NCI-H187 (cell line): ENCODE measurements at places on chromosomes 6 and 20.

GRCh38 chr20:22823119-22823518, 212.0 kb upstream of the SSTR4 start:
- no peak for DNase-seq

DNA sequence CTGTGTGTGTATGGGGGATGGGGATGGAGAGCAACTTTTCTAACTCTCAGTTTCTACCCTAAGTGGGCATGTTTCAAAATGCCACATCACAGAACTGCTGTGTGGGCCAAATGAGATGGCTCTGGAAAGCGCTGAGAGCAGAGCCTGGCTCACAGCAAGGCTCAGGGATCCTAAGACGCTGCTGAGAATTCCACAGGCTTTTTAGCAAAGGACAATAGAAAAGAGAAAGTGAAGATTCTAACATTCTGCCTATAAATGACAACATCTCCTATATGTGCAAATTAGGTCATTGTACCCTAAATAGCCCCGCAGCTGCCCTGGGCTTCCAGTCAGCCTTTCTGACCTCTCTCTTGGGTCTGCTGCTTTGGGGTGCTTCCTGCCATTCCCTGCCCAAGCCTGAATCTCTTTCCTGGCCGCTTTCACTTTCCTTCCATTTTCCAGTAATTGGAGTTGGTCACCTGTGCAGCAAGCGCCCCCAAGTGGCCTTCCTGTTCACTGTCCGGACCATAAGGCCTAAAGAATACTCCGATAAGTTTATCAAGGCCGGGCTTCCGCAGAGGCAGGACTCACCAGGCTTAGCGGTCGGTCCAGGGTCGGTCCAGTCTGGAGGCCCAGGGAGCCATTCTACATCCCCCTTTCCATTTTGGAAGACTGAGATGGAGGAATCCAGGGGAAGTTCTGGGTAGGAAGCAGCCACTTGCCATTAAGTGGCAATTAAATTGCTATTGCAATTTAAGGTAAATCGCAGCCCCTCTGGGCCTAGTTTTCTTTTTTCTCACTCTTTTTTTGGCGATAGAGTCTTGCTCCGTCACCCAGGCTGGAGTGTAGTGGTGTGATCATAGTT, 6.7 kb upstream of the DDR1 start:
- DNase-seq = peak; percentile 44

DNA sequence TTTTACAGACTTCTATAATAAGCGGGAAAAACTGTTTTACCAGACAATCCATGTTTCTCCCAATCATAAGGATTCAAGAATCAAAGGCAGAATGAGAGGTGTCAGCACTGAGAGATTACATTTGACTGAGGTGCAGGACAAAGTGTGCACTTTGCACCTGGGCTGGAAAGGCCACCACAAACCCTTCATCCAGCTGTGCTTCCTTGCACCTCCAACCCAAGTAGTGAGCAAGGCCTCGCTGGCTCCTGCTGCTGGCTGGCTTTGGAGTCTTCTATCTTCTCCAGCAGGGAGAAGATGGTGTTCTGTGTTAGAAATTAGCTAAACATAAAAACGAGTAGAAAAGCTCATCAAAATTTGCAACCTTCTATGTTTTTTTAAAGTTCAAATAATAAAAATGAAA, 77.7 kb downstream of the CHD6 start:
- no peak for DNase-seq

GRCh38 chr20:11158146-11158545, 484.3 kb upstream of the JAG1 start:
- no peak for DNase-seq

DNA sequence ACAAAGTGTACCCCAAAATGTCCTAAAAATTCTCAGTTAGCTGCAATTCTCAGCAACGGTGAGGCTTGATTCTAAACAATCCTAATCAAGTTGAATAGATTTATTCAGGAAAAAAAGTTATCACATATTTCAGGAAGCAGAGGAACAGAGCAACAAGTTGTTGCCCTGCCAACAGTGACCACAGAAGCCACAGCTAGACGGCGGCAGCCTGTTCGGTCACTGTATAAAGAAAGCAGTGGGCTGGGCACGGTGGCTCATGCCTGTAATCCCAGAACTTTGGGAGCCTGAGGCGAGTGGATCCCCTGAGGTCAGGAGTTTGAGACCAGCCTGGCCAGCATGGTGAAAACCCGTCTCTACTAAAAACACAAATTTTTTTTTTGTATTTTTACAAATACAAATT, 171.2 kb upstream of the BMP5 start:
- no peak for DNase-seq

- no peak for DNase-seq
Observed at GRCh38 chr6:101912311-101912710, 518.8 kb downstream of the GRIK2 start.

GRCh38 chr6:136762022-136762975, 30.0 kb downstream of the MAP3K5 start:
- DNase-seq = no peak

DNA sequence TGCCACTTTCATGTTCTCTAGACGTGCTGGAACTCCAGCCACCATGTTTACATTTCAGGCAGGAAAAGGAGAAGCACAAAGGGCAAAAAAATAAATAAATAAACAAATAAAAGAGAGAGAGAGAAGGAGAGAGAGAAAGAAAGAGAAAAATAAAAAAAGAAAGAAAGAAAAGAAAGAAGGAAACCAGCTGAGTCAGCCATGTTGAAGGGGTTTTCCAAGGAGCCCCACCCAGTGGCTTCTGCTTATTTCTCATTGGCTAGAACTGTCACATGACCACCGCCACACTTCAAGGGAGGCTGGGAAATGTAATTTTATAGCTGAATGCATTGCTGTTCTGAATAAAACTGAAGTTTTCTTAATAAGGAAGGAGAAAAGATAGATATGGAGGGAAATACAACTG, 71.1 kb downstream of the BFSP1 start:
- no peak for DNase-seq

DNA sequence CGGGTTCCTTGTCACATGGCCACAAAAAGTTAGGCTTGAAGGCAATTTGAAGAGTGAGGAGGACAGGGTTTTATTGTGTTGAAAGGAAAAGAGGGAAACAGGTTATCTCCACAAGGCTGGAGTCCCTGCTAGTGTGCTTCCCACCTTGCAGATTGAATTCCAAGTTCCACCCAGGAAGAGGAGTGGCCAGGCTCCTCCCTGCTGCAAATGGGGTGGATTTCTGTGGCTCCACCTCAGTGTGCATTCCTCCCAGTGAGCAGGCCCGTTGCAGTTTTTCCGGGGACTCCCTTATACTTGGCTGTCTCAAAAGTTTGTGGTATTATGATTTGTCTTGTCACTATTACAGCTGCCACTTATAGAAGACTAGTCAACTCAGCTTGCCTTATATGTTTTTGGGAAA, 281.8 kb upstream of the PLCB4 start:
- DNase-seq = no peak

GRCh38 chr20:4661191-4661590, 60.5 kb upstream of the PRND start:
- no peak for DNase-seq

- DNase-seq = no peak
Observed at GRCh38 chr20:52601295-52601971, 370.7 kb upstream of the TSHZ2 start.

- peak; percentile 41 for DNase-seq
Observed at GRCh38 chr20:58980711-58981627, at the start of gene NELFCD. Gene NELFCD, plus strand, starts transcription at chr20:58981256. Its CDS starts 54 bp downstream, at chr20:58981310.

GRCh38 chr6:68572525-68572924, 62.6 kb upstream of the ADGRB3 start:
- DNase-seq = peak; percentile 46

GRCh38 chr20:48897305-48898010, 24.1 kb upstream of the ARFGEF2 start:
- DNase-seq = no peak

DNA sequence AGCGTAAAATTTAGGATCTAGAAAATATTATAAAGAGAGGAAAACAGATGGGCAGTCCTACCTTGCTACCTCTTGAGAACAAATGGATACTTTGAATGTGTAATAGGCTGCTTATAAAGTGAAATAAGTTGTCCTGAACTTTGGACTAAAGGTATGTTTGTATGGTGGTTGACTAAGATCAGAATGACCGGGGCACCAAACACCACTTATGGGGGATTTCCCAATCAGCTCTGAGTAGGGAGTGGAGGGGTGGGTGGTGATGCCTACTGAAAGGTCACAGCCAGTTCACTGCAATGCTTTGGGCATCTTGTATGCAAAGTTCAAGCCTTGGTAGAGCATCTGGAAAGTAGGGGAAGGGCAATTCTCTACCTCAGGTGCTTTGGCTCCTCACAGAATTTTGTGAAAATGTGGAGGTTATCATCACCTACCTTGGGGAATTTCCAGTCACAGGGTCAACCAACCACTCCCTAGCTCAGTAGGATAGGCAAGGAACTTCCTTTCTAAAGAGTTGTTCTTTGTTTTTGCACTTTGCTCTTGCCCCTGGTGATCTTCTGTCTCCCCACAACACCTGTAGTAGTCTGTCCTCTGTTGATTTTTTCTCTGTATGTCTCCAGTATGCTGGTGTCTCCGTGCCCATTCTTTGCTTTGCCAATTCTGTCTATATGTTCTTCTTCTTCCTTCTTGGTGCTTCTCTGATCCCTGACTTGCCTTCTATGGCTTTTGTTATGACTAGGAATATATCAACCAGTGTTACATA, at the start of gene TRIM31:
TRIM31 (minus strand) TSS at position 88 of the 757 bp plus-strand sequence. CDS start 285 bp downstream, outside the sequence.
- no peak for DNase-seq
